ENCODE measurements at places on chromosomes 5 and 9. TPM values are rescaled to one million over a fixed set of nuclear protein-coding genes. Genes with fewer than 3 reads are reported as not detected.

Gene GABBR2
- polyA plus RNA-seq, result 140 TPM

Gene GARIN3
- not detected for polyA plus RNA-seq

Gene ISOC1
- 55.7 TPM for polyA plus RNA-seq

Gene HCN1
- 8.9 TPM for polyA plus RNA-seq

Gene ERCC6L2
- 36.8 TPM for polyA plus RNA-seq

Gene IFNA13
- polyA plus RNA-seq, result not detected

Gene STKLD1
- polyA plus RNA-seq, result 2.5 TPM

Gene ALDH1A1
- 7.2 TPM for polyA plus RNA-seq

Gene IL13
- polyA plus RNA-seq, result 0.18 TPM

Gene SPATA31A3
- polyA plus RNA-seq, result not detected

Gene LSM11
- 56.8 TPM for polyA plus RNA-seq

Gene NUTM2F
- polyA plus RNA-seq, result not detected

Gene DND1
- polyA plus RNA-seq, result 2.4 TPM

Gene SPATA31E1
- not detected for polyA plus RNA-seq

Gene BTNL9
- polyA plus RNA-seq, result 13.6 TPM

Gene ZFR
- polyA plus RNA-seq, result 102 TPM

Gene LHX3
- 1.5 TPM for polyA plus RNA-seq

Gene DRD1
- polyA plus RNA-seq, result 4.3 TPM

Gene ERCC8
- 21.0 TPM for polyA plus RNA-seq

Gene SLC6A7
- polyA plus RNA-seq, result 33.1 TPM

Gene DNAJB5
- 54.6 TPM for polyA plus RNA-seq

Gene GABRP
- polyA plus RNA-seq, result 0.66 TPM

Gene SLC6A3
- polyA plus RNA-seq, result 0.95 TPM

Gene CAMLG
- polyA plus RNA-seq, result 85.9 TPM

Gene FOXD4L3
- 0.24 TPM for polyA plus RNA-seq

Gene UGT3A2
- polyA plus RNA-seq, result 0.55 TPM

Gene CARTPT
- polyA plus RNA-seq, result 30.1 TPM

Gene PPP1R2B
- polyA plus RNA-seq, result not detected

All from spinal cord (tissue), 10 donors.